ENCODE measurements at places on chromosomes 16 and 17.

- DNase-seq, result no peak
Observed at GRCh38 chr16:22004341-22004740, 3.4 kb upstream of the PDZD9 start.

DNA sequence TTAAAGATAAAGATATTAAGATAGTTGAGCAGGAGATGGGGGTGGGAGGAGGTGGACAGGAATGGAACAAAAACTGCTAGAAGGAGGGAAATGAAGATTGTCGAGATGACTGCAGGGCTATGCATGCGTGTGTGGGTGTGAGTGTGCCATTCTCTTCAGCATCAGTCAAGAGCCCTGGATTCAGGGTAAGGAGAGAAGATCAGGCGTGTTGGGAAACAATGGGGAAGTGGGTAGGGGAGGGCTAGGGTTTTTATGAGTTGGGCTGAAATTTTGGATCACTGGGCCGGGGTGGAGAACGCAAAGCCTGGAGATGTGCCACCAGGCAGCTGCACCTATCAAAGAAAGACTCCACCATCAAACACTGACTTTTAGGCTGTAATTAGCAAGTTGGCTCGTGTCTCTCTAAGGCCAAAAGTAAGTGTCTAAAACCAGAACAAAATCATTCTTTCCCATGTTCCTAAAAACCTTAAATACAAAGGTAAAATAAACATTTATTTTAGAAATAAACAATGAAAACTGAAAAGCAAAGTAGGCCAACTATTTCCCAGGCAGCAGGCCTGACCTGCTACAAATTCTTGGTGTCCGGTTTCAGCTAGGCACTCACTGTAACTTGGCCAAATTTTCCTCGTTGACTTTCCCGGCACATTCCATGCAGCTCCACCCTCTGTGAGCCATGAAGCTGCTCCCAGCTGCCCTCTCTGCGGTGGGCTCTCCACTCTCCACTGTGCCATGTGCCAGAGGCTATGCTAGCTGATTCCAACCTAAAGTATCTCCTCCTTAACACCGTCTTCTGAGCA, 4.2 kb downstream of the CDRT4 start:
- no peak for DNase-seq

DNA sequence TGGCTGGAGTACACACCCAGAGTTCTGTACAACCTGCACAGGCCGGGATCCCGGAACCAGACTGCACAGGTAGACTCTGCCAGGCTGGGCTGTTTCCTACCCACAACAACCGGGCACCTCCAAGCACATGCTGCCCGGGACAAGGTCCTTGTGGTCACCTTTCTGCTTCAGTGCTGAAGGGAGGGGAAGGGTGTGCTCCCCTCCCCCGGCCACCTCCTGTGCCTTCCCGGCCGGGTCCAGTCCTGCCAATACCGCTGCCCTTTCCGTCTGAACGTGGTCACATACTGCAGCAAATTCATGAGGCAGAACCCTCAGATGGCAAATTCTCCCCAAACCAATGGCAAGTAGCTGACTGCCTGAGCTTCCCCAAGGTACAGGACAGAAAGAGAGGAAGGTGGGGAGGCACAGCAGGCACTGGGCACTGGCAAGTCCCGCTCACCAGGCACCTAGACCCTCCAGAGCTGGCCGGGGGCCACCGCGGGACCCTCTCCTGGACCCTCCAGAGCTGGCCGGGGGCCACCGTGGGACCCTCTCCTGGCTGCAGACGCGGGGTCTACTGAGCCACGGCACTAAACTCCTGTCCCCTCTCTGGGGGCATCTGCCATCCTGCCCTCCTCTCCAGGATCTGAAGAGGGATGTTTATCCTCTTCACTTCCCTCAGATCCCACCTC, 22.8 kb downstream of the SLC43A2 start:
- no peak for DNase-seq

GRCh38 chr17:68572138-68572842, 28.9 kb downstream of the FAM20A start:
- DNase-seq, result no peak

- DNase-seq, result no peak
Observed at GRCh38 chr16:83968891-83969649, 1.0 kb downstream of the NECAB2 start.

DNA sequence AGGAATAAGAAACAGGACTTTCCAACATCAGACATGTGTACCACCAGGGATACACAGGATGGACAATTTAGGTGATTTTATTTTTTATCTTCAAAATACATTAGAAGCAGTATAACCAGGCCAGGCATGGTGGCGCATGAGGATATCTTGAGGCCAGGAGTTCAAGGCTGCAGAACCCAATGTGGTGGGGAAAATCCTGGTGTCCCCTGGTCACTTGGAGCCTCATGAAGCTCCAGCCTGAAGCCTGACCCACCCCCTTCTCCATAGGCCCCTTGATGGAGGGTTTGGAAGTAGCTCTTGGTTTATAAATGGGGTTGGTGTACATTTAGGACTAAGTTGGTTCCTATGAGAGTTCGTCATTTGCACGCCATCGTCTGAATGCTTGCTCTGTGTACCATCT, 88.6 kb downstream of the MYH11 start:
- DNase-seq, result no peak

DNA sequence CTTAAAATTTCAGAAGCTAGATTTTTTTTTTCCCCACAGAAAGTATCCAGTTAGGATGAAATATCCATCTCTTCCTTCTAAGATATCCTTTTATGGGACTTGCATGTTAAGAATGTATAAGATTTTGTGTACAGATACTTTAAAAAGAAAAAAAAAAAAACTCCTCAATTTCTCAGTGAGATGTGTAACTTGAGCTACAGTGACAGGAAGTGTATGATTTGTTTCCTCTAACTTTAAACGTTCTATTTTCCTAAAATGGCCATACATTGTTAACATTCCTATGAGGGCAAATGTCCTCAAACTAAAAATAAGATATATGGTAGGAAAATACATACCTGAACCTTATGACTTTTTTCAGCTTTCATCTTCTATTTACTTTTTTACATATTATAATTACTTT, 8.9 kb downstream of the FBXO47 start:
- no peak for DNase-seq

DNA sequence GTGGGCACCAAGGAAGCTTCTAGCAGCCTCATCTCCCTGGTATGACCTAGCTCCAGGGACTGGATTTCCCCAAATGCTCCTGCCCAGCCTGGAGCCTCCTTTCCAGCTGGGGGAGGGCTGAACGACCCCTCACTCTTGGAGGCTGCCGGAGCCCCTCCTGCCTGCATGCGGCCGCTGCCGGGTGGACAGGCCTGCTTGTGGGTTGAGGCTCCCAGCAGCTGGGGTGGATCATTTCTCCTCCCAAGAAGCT, 213.6 kb downstream of the SEC14L1 start:
- no peak for DNase-seq

DNA sequence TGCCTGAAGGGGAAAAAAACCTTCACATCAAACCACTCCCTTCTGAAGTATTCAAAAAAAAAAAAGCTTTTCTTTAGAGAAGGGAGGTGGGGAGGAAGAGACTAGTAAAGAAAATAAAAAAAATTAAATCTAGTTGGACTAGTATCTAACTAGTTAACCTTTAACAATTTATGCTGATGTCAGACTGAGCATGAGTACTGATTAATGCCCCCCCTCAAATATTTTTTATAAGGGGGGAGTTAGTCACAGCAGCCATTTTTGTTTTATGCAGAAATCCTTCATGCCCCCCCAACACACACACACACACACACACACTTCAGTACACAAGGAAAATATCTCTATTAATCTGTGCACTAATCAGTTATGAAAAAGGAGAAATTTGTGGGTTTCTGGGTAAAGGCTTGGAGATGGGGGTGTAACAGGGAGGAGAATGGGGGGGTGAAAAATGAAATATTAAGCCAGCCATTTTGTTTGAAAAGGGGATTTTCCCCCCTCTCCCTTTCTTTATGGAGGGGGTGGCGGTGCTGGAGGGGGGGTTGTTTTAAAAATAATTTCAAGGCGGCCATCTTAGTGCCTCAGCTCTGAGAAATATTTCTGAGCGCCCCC, 4.7 kb upstream of the CHD3 start:
- DNase-seq, result peak; percentile 45

DNA sequence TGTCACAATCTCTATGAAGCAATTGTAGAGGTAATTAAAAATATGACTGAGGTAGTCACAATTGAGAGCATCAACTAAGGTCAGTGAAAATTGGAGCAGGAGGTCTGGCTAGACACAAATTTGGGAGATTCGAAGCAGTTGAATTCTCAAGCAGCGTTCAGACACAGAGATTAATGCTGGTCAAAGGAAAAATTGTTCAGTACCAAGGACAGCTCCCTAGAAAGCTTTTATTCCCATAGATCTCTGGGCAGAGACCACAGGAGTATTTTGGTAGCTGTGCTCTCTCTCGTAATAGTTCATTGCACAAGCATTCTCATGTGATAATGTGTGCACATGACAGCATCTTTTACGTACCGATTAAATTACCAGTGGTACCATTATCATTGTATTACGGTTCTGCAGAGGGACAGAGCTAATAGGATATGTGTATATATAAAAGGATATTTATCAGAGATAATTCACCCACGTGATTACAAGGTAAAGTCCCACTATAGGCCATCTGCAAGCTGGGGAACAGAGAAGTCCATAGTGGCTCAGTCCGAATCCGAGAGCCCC, 387.5 kb upstream of the HSBP1 start:
- DNase-seq, result no peak

- DNase-seq, result peak; percentile 9
Observed at GRCh38 chr17:73492821-73493814, 151.1 kb downstream of the SDK2 start.

GRCh38 chr17:64081802-64082799, 47.8 kb downstream of the ERN1 start:
- peak; percentile 37 for DNase-seq

DNA sequence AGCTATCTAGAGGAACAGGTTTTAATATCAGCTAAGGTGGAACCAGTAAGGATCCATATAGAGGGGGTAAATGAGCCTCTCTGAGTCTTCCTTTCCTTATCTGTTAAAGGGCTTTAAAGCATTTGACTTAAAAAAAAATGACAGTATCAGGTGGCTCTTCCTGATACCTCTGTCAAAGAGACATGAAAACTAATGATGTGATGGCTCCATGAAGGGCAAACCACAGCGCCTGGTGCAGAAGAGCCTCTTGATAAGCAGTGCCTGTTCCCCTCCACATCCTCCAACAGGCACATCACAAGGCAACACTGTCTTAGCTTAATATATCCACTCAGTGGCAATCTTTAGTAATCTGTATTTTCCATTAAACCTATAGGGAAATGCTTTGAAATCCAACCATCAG, 68.9 kb downstream of the USP31 start:
- DNase-seq, result no peak

GRCh38 chr17:74972107-74972972, at the start of gene HID1:
Gene HID1 (minus strand): TSS chr17:74972759. CDS start chr17:74972656, 103 bp downstream.
- DNase-seq, result peak; percentile 52

- DNase-seq, result no peak
Observed at GRCh38 chr17:17424552-17424951, 52.2 kb upstream of the MED9 start.

GRCh38 chr16:80231888-80232287, 308.9 kb upstream of the DYNLRB2 start:
- DNase-seq, result no peak

DNA sequence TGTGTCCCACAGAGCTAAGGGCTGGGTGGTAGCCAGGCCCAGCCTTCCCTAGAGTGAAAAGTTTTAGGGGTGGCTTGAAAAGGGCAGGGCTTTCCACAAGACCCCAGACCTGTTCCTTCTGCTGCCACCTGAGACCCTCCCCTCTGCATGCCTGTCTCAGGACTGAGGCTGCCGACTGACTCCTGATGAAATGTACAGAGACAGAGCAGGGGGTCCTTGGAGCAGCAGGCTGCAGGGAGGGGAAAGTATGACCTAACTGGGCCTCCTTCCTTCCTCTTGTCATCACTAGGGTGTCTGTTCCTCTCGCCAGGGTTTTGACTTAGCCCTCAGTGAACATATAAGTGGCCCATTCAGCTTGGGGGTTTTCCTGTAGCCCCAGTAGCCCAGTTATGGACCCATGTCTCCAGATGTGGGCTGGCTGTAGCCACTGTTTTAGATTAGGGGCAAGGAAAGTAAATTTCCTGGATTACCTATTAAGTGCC, 14.9 kb upstream of the NFATC3 start:
- no peak for DNase-seq

DNA sequence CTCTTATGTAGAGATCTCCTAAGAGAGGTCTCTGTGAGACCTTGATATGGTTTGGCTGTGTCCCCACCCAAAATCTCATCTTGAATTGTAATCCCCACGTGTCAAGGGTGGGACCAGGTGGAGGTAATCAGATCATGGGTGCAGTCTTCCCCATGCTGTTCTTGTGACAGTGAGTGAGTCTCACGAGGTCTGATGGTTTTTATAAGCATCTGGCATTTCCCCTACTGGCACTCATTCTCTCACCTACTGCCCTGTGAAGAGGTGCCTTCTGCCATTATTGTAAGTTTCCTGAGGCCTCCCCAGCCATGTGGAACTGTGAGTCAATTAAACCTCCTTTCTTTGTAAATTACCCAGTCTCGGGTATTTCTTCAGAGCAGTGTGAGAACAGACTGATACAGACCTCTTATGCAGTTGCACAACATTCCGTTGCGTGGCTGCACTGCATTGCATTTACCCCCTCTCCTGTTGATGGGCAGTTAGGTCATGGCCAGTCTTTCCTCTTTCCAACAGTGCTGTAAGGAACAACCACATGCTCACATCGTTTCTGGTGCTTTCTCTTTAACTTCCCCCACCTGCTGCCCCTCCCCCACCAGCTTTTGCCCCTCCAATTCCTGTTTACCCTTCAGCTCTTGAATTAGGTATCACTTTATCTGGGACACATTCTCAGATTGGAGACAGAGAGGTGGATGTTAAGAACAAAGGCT, 43.6 kb upstream of the MED9 start:
- no peak for DNase-seq

- no peak for DNase-seq
Observed at GRCh38 chr16:12811441-12812383, 8.0 kb upstream of the CPPED1 start.

DNA sequence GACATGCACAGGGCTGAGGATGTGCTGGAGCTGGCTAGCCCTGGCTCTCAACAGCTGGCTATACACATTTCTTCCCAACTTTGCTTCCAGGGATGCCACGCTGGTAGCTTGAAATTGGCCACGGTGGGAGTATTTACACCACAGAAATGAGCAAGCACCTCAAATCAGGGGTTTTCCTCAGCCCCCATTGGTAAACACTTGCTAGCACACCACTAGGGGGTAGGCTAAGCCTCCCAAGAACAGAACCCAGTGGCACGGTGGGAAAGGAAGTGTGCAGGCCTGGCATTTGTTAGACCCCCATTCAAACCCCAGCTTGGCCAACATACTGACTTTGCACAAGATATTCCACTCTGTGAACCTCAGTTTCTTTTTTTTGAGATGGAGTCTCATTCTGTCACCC, 12.9 kb downstream of the DRC3 start:
- no peak for DNase-seq

DNA sequence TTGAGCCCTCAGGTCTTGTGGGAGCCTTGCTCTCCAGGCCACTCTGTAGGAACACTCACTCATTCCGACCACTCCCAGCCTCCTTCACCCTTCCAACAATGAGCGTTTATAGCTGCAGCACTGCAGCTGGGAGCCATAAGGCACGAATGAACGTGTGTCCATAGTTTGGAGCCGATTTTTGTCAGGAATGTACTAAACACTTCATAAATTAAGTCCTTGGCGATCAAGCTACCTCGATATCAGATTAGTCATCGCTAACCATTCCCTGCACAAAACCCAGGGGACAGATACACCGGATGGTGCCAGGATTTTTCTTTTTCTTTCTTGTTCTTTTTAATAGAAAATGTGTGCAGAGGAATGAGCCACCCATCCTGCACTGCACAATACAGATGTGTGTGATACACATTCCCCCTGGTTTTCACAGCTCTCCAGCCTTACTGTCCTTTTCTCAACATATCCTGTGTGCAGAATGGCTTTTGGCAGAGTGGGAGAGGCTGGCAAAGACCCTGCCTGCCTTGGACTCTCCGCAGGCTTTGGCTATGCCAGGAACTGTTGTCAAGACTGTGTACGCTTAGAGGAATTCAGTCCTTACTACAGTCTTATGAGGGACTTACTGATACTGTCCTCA, 68.4 kb upstream of the ELAC2 start:
- DNase-seq, result no peak
